Cardiac fibroblast (primary cell): ENCODE measurements at places on chromosomes 11 and 22.
A peak's percentile ranks its signal among the peaks of the same experiment; 100 is the strongest.

- no peak for DNase-seq
Measured at GRCh38 chr22:17753401-17753989, 20.8 kb downstream of the BID start.

DNA sequence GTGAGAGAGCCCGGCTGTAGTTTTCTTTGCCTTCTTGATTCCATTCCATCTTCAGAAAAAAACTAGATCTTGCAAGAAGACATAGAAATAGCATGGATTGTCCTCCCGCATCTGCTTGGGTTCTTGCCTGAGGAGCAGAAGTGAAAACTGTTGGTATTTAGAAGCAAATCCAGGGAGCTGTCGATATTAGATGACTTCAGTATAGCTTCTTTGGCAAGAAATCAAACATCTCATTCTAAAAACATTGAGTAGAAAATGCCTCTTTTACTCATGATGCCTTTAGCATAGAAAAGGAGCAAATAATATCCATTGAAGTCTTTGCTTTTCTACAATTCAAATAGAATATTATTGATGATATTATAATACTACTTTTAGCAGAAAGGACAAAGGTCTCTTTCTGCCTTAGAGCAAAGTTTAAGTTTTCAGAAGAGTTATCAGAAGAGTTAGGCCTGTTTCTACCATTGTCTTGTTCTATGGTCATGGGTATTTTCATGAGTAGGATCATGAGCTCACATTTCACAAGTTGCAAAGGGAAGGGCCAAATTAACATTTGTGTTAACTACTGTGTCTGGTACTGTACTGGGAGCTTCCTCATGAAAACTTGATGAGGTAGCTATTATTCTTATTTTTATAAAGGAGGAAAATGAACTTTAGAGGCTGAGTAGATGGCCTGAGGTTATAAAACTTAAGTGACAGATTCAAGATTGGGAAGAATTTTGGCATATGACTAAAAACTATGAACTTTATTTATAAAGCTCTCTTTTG lies 49.7 kb downstream of the EXT2 start:
- peak; percentile 17 for DNase-seq

DNA sequence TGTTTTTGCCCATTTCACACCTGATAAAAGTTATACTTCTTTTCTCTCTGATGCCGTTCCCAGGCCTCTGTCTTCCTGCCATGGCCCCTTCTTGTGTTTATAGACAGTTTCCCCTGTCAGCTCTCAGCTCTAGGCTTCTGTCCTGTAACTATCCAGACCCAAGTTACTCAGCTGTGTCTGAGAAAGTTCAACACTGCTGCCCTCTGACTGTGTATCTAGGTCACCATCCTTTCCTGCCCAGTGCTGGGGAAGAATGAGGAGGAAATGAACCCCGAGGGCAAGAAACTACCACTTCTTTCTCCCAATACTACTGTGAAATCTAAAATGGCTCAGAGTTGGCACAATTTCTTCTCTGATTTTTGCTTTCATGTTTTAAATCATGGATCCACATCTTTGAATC lies 29.6 kb downstream of the SNX19 start:
- no peak for DNase-seq

GRCh38 chr11:71478528-71478840 lies 25.5 kb downstream of the NADSYN1 start:
- no peak for DNase-seq

- peak; percentile 14 for DNase-seq
Measured at GRCh38 chr11:17148536-17148935, 59.2 kb downstream of the PIK3C2A start.

DNA sequence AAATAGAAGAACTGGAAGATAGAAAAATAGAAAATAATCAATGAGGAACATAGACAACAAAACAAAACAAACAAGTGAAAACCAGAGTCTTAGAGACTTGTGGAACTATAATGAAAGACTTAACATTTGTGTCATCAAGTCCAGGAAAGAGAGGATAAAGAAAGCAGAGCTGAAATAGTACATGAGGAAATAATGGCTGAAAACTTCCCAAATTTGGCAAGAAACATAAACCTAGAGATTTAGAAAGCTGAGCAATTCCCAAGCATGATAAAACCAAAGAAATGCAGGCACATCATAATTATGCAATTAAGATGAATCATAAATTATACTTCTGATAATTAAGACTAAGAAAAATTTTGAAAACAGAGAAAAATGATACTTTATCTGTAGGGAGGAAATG lies 614.5 kb downstream of the ETS1 start:
- peak; percentile 26 for DNase-seq

DNA sequence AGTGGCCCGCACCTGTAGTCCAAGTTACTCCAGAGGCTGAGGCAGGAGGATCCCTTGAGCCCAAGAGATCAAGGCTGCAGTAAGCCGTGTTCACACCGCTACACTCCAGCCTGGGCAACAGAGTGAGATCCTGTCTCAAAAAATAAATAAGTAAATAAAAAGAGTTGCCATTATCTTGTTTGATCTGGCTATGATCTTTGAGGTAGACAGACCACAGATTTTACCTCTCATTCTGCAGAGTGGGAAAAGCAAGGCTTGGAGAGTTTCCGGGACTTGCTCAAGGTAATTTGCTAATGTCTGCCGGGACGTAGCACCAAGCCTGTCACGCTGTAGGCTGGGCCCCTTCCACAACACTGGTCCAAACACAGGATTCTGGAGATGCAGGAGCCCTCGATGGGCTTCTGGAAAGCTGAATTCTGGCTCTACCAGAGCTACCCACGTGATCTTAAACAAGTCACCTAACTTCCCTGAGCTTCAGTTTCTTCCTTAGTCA lies 6.8 kb downstream of the GRAP2 start:
- DNase-seq, result no peak

GRCh38 chr11:57406337-57406904 lies 16.0 kb upstream of the PRG2 start:
- peak; percentile 27 for DNase-seq
